ENCODE measurements at places on chromosomes 5 and 9.

DNA sequence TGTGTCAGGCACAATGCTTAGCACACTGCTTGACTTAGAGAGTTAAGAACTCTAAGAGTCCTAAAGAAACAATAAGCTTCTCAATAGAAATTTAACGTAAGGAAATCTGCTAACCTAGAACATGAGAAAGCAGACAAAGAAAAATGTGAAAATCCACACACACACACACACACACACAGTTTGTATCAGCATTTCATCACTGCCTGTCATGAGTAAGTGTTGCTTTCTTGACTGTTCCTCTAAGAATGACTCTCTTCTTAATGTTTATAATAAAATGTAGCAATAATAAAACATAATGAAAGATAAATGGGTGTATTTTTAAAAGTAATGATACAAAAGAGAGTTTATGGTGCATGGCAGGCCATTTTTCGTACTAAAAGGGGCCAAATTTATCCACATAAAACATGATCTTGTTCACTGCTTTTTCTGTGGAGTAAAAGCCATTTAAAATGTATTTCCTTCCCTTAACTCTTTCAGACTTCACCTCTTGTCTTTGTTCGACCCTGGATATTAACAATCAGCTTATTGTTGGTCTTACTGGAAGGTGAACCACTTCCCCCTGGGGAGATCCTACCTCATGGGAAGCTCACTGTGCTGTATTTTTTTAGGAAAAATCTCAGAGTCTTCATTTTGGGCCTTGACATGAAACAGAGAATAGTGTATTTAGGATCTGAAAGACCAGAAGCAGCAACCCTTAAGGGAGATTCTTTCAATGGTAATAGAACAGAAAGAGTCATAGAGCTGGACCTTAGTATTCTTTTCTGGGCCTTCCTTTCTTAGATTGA, 107.3 kb upstream of the ANKRD55 start:
- no peak for DNase-seq

- no peak for DNase-seq
These were observed 539.2 kb downstream of the ACTL7B start for GRCh38 chr9:108316630-108317029.

- DNase-seq: no peak
These were observed 837.7 kb upstream of the ZNF608 start for GRCh38 chr5:125584140-125584520.

GRCh38 chr5:81544351-81545018, 150.6 kb upstream of the ACOT12 start:
- DNase-seq: no peak

- DNase-seq: peak; percentile 92
These were observed 530.5 kb downstream of the MTRR start for GRCh38 chr5:8399471-8399870.

GRCh38 chr9:132210472-132211145, 48.8 kb downstream of the NTNG2 start:
- DNase-seq: no peak

GRCh38 chr9:128727640-128728248, 3.8 kb upstream of the ZDHHC12 start:
- DNase-seq: no peak

GRCh38 chr5:150993422-150993821, 27.0 kb upstream of the GPX3 start:
- no peak for DNase-seq

DNA sequence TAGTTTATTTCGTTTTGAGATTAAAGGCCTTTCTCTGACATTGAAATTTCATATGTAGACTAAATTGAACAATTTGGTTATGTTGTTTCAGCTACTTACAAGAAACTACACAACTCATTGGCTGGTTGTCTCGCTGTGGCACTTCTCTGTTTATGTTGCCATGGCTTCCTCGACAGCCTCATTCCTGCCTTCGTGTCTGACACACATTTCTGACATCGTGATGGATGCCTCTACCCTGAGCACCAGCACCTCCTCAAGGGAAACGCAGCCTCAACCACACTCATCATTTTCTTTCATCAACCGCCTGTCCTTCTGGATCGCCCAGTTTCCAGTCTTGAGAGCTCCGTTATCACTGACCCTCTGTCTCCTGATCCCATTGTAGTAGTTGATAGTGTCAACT, 562.8 kb downstream of the PDE4D start:
- no peak for DNase-seq

GRCh38 chr5:33649549-33650482, 209.1 kb downstream of the TARS1 start:
- DNase-seq: no peak

DNA sequence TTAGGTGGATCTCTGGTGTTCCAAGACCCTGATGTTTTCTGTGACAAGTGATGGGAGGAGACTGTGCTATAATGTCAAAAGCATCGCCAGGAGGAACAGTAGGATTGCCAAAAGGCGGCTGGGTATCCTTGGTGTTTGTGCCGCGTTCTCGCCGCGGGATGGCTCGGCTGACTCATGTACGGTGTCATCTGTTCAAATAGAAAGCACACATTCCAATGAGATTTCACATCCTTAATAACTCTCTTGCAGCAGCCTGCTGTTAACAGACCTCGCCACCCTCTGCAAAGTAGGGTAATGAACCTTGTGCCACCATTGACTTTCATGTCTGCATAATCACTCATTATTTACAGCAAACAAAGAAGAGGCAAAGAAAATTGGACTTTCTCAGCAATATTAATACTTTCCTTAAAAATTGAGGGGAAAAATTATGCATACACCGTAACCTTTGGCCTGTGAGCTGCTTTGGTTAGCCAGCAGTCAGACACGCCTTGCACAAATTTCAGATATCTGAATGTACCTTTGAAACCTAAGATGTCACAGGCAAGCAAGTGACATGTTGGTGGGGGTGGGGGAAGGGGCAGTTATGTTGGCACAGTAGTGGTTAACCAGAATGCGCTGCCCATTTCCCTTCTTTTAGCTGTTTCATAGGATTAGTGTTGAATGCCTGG, 289.4 kb downstream of the EFNA5 start:
- peak; percentile 38 for DNase-seq

- DNase-seq: no peak
These were observed 165.6 kb upstream of the CCDC152 start for GRCh38 chr5:42591015-42591414.

DNA sequence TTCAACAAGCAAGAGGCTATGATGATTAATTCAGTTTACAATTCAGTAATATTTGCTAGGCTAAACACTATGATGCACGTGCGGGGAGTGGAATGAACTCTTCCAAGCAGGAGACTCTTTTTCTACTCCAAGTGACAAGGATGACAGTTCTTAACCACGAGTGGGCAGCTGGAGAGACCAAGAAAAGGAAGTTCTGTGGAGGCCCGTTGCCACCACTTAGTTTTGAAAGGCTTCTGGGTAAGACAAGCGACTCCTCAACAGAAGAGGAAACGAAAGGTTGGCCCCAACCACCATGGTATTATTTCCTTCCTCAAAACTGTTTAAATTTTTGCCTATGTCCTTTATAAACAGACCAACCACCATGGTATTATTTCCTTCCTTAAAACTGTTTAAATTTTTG, 2.8 kb downstream of the DCAF12 start:
- DNase-seq: no peak

DNA sequence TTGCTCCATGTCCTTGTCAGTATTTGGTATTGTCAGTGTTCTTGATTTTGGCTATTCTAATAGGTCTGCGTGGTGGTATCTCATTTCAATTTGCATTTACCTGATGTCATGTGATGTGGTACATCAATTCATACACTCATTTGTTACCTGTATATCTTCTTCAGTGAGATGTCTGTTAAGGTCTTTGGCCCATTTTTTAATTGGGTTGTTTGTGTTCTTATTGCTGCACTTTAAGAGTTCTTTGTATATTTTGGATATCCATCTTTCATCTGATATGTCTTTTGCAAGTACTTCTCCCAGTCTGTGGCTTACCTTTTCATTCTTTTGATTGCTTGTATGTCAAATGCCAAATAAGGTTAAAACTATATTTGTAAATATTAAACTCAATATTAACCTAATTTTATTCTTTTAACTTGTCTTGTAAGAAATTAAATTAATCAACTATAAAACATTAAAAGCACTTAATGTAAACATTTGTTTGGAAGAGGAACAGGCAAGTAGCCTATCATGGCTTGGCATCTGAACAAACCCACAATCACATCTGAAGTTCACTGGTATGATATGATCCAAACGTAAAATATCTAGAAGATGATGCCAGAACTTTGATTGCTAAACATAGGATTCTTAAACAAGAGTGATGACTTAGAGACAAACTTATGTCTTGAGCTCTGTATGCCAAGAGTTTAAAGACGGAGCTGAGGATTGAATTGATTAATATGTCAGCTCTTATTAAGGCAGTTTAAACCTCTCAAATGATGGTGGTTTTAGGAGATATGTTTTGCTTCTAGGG, 587.3 kb downstream of the ANXA1 start:
- no peak for DNase-seq

GRCh38 chr9:17800418-17800817, 221.6 kb downstream of the SH3GL2 start:
- peak; percentile 18 for DNase-seq

All from NCI-H69 (cell line).